OCI-M1 (cell line): ENCODE measurements at places on chromosomes 4 and X.

GRCh38 chr4:98657531-98658286, 702 bp downstream of the TSPAN5 start:
- DNase-seq = no peak

DNA sequence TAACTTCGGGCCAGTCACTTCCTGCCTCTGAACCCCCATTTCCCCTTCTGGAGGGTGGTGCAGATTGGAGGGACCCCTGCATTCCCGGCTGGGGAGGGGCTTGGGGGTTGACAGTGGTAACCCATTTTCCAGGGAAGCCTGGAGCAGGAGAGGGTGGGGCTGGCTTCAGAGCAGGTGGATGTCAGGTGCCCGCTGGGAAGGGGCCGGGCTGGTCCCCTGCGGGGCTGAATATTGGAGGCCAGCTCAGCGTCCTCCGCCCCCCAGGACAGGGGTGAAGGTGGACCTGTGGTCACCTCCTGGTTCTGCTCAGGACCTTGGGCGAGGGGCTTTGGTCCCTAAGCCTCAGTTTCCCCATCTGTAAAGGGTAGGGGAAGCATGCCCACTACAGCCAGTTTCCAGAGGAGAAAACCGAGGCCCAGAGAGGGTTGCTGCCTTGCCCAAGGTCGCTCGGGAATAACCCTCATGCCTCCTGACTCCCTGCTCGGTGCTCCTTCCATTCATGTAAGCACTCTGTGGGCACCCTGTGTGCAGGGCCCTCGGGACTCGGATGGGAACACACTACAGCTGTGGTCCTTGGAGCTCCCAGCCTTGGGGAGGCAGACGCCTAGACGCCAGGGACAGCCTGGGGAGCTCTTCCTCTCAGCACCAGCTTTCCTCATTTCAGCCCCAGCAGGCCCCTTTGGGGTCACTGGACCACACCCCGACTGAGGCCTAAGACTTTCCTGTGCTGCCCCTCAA, 683 bp downstream of the MAN2B2 start:
- DNase-seq = no peak

DNA sequence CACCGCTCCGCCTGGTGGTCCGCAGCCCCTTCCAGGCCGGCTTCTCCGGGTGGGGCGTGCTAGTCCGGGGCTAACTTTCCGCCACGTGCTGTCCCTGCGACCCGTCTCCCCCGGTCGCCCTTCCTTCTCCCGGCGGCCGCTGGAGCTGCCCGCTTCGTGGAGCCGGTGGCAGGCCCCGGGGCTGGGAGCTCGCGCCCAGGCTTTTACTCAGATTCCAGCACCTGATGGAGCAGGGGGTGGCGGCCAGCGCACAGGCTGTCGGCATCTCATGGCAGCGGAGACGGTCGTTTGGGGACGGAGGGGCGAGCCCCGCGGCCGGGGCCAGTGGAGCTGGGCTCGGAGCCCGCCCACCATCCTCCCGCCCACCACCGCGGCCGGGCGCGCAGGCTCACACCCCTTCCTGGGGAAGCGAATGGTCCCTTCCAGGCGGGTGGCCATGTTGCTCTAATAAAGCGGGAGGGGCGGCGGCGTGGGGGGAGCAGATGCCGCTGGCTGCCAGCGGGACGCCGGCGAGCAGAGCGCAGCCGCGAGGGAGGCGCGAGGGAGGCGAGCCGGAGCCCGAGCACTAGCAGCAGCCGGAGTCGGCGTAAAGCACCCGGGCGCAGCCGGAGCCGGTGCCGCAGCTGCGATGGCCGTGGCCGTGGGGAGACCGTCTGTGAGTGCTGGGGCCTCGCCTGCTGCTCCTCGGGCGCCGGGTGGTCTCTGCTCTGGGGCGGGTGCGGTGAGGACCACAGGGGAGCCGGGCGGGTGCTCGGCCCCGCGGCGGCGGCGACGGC, at the start of gene SEPTIN11:
SEPTIN11 (plus strand) TSS at position 477 of the 776 bp plus-strand sequence; CDS start at position 629, 152 bp downstream.
- DNase-seq = peak; percentile 92

- no peak for DNase-seq
These were observed 87.7 kb upstream of the SRD5A3 start for GRCh38 chr4:55258152-55258865.

GRCh38 chr4:15149234-15149838, 147.1 kb downstream of the CPEB2 start:
- peak; percentile 64 for DNase-seq

DNA sequence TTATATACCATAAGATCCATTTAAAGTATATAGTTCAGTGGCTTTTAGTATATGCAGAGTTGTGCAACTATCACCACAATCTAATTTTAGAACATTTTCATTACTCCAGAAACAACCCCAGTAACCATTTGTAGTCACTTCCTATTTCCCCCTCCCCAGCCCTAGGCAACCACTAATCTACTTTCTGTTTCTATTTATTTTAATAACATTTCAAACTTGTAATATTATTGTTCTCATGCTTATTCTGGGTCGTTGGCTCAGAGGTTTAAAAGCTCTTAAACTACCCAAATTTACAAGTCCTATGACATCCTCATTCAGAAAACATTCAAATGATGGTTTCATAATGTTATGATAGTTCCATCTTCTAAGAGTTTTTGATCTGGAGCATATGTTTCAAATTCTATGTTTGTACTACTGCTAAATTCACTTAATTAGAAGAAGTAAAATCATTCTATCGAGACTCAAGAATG, 18.4 kb downstream of the XIAP start:
- peak; percentile 62 for DNase-seq

DNA sequence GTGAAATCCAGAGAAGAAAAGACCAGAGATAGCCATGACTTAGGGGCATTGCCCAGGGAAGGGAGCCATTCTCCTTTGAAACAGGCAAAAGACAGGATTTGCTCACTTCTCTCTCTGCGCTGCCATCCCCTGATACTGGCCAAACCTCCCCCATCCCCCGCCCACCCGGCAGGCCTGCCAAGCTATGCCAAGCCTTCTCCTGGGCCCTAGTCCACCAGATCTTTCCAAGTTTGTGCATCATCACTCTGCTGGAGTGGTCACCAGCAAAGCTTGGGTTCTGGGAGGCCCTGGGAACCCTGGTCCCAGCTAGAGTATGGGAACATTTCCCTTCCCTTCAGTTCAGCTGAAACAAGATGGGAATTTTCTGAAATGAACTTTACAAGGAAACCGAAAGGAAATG, 18.4 kb downstream of the EFNB1 start:
- DNase-seq = no peak

DNA sequence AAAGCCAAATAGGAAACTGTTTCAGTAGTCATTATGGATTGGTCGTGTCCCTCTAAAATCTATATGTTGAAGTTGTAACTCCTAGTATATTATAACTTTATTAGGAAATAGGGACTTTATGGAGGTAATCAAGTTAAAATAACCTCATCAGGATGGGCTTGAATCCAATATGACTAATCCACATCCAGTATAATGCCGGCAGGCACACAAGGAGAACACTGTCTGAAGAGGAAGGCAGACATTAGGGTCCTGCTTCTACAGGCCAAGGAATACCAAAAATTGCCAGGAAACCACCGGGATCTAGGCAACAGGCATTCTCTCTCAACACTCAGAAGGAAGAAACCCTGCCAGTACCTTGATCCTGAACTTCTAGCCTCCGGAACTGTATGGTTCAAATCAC, 130.3 kb downstream of the ATP10D start:
- DNase-seq = no peak

DNA sequence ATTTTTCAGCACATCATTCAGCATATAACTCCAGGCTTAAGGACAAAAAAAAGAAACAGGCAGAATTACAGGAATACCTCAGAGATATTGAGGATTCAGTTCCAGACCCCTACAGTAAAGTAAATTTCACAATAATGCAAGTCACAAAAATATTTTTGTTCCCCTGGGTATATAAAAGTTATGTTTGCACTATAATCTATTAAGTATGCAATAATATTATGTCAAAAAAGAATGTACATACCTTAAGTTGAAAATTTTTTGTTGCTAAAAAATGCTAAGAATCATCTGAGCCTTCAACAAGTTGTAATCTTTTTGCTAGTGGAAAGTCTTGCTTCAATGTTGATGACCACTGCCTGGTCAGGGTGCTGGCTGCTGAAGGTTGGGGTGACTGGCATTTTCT, 2532.5 kb downstream of the ARAP2 start:
- no peak for DNase-seq

DNA sequence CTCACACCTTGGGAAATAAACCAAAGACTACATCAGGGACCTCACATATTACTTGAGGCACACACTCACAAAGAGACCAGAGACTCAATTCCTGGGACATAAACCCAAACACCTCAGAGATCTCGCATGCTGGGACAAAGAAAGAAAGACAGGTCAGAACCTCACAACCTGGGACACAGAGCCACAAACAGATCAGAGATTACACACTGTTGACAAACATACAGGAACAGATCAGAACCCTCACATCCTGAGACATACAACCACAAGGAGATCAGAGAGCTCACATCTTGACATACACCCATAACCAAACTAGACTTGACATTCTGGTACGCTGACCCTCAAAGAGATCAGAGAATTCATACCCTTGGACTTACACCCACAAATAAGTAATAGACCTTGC, 17.3 kb downstream of the SUV39H1 start:
- no peak for DNase-seq

- DNase-seq = no peak
These were observed 174.9 kb upstream of the FRG1 start for GRCh38 chr4:189765736-189766135.

- DNase-seq = peak; percentile 46
These were observed 24.6 kb upstream of the MOB1B start for GRCh38 chr4:70877556-70877955.

GRCh38 chr4:7800410-7800809, 139.3 kb downstream of the AFAP1 start:
- no peak for DNase-seq

GRCh38 chr4:107740381-107740780, 20.3 kb upstream of the PAPSS1 start:
- peak; percentile 16 for DNase-seq

GRCh38 chr4:174358829-174359228, 75.1 kb downstream of the CEP44 start:
- DNase-seq = peak; percentile 35

DNA sequence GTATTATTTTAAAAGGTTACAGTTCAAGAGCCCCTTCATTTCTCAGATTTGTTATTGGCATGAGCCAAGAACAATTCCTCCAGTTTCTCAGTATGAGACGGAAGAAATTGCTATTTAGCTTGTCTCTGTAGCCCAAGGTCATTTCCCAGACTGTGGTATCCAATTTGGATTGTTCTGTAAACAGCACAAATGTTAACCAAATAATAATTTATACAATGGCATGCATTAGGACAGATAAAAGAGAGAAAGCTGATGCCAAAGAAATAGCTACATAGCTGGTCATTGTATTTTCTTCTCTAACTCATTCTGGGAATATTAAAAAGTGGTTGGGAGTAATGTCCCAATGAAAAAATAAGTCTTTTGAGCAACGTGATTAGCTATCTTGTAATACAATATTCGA, 134.6 kb upstream of the NPY2R start:
- DNase-seq = no peak

DNA sequence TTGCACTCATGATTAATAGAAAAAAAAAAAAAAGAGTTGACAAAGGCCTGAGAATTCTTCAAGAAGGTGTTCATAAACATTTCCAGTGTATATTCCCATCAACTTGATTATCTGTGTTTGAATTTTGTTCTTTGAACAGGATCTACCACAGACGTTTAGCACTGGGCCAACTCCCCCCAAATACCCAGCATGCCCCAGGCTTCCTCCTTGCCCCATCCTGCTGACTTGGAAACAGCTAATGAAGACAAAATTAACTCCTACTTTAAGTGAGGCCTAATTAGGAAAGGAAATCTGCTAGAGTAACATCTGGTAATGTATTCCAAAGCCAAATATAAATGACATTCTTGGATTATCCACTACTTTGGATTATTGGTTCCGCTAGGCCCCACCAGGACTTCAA, 52.5 kb downstream of the PPARGC1A start:
- DNase-seq = no peak

GRCh38 chr4:152104356-152104755, 343.5 kb upstream of the GATB start:
- DNase-seq = no peak
